Mesothelial cell of epicardium (in vitro differentiated cells): ENCODE measurements at places on chromosomes 1 and 21. TPM values are rescaled to one million over a fixed set of nuclear protein-coding genes. Genes with fewer than 3 reads are reported as not detected.
A peak's percentile ranks its signal among the peaks of the same experiment; 100 is the strongest.

DNA sequence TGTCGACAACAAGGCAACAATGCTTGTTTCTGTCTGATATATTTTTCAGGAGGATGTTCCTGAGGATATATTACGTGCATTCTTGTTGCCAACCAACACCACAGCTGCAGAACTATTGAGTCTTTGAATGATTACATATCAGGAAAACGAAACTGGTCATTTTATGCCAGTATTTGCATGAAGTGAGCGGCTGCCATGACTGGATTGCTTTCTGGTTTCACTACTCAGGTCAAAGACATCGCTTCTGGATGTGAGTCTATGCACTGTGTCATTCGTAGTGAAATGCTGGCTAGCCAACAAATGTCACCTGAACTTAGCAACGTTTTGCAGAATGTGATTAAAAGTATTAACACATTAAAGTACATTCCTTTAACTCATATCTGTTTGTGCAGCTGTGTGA is 35.8 kb upstream of the OLFM3 start:
- DNase-seq = no peak
- no peak overlapping the region for H3K4me3 ChIP-seq
- H3K27me3 ChIP-seq = no peaks in the 10 kb centered on the region
- peaks cover 3% of the 10 kb centered on the region for H3K4me1 ChIP-seq
- no peak overlapping the region for H3K27ac ChIP-seq

DNA sequence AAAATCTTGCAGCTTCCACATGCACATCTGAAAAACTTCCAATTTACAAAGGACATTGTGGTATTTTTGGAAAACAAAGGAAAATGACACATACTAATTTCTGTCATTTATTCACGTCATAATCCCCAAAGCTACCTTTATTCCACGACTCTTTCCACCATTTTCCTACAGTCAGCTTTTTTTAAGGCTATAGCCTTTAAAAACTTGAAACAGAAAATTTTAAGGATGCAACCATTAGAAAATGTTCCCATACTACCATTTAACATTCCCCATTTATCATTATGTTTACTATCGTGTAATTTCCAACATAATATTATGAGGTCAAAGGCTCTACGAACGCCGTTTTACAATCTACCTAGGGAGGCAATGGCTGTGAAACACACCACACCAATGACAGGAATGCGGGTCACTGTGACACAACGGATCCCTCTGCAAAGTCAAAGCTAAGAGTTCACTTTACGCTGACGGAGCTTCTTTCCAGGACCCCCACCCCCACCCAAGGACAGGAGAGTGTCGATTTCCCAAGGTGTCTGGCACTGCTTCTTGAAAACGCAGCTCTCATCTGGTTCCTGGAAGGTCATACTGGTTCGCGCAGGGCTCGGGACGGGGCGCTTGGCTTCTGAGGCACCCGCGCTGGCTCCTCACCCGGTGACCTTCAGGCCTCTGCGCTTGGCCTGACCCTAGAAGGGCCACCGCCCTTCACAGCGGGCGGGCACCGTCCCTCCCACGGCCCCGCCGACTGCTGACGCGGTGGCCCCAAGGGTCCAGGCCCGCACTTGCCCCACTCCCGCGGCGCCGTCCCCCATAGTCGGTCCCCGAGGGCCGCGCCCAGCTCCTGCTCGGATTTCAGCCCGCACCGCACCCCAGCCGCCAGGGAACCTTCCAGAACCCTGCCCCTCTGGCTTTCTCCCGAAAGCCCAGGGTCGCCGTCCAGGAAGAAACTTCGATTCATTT is 50.5 kb upstream of the ATF3 start:
- no peaks in the 10 kb centered on the region for H3K27me3 ChIP-seq
- H3K4me3 ChIP-seq = peak overlapping the region; percentile 69
- DNase-seq = peak; percentile 72
- H3K27ac ChIP-seq = peak overlapping the region; percentile 96
- H3K4me1 ChIP-seq = peaks cover 8% of the 10 kb centered on the region

GRCh38 chr1:15311880-15312279 is 64.9 kb downstream of the FHAD1 start:
- peaks cover 8% of the 10 kb centered on the region for H3K27me3 ChIP-seq
- no peaks in the 10 kb centered on the region for H3K36me3 ChIP-seq
- DNase-seq = no peak
- no peaks in the 10 kb centered on the region for H3K4me1 ChIP-seq
- H3K4me3 ChIP-seq = no peak overlapping the region

- peak; percentile 52 for DNase-seq
- H3K27ac ChIP-seq = peak overlapping the region; percentile 100
- H3K4me3 ChIP-seq = no peak overlapping the region
- no peaks in the 10 kb centered on the region for H3K27me3 ChIP-seq
- no peaks in the 10 kb centered on the region for H3K36me3 ChIP-seq
These were observed 95.3 kb upstream of the SLC25A33 start for GRCh38 chr1:9443913-9444445.

GRCh38 chr1:224564454-224565084 is 51.5 kb upstream of the CNIH3 start:
- DNase-seq = no peak
- H3K4me3 ChIP-seq = no peak overlapping the region
- no peaks in the 10 kb centered on the region for H3K36me3 ChIP-seq
- H3K27me3 ChIP-seq = no peaks in the 10 kb centered on the region

DNA sequence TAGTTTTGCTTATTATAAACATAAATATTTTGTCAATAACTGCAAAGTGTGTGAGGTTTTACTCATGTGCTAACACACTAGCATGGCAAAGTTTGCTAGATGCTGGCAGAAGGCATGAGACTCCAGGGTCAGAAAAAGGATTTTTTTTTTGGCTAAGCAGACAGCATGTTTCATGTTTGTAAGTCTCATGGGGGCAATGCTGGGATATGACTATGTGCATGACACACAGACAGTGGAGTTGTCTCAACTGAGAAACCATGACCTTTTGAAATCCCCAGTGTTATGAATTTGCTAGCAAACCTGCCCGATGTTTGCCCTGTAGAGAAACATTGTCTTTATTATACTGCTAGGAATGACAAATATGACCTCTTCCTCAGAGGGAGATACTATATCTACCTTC is 448.2 kb downstream of the BRINP3 start:
- no peak overlapping the region for H3K27ac ChIP-seq
- H3K4me1 ChIP-seq = no peaks in the 10 kb centered on the region
- H3K27me3 ChIP-seq = no peaks in the 10 kb centered on the region
- no peaks in the 10 kb centered on the region for H3K36me3 ChIP-seq
- no peak for DNase-seq

NBPF6 gene
- total RNA-seq = not detected in 3 replicates
